Activated naive CD8-positive, alpha-beta T cell treated with anti-CD3 and anti-CD28 coated beads, Interleukin-2, amount 50 U/mL, for 16 hours (primary cell): ENCODE measurements at places on chromosomes 6 and 20.
A peak's percentile ranks its signal among the peaks of the same experiment; 100 is the strongest.

GRCh38 chr20:53061192-53062108 is 89.3 kb downstream of the TSHZ2 start:
- DNase-seq, result no peak

GRCh38 chr6:51930602-51931001 is 156.8 kb downstream of the PKHD1 start:
- no peak for DNase-seq

DNA sequence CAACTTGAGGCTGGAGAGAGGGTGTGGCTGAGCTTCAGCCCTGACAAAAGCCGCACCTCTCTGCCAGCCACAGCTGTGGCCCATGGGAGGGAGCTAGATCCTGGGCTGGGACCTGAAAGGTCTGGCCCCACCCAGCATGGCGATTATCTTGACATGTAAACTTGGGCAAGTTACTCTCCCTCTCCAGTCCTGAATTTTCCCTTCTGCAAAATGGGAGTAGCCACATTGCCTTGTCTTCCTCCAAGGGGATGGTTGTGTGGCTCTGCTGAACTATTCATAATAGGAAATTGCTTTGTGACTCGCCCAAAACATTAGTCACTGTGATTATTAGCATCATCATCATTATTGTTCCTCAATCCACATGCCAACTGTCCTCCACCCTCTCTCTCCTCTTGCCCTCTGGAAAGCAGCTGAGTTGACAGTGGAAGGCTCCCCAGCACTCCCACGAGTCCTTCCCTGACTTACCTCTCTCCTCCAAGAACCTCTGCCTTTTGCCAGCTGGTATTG is 23.0 kb upstream of the RBPJL start:
- DNase-seq, result no peak

DNA sequence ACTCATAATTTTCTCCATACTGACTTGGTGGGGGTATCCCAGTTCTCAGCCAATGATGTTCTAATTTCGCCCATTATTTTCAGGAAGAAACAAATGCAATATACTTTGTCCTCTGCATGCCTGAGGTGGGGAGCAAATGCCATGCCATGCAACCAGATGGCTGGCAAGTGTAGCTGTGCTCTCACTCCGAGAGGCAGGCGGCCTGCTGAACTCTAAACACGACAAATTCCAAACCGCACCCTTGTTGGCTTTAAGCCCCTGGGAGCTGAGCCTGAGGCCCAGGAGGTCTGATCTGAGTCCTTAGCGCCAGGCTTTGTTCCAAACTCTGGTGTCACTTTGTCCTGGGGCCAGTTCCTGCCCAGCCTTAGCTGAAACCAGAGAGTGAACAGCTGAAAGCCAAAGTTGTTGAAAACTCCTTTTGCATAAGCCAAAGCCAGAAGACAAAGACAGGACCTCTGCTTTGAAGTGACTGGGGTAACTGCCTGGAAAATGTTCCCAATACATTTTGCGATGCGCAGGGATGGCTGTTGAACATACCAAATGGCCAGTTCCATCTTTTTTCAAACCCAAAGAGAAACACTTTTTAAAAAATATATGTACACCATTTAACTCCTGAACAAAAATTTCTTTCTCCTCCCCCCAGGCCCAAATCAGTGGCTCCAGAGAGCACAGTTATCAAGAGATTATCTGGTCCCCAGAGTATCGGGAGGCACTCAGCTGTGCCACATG is 46.2 kb downstream of the TTI1 start:
- no peak for DNase-seq

GRCh38 chr20:47265984-47266383 is 90.5 kb downstream of the ZMYND8 start:
- no peak for DNase-seq

DNA sequence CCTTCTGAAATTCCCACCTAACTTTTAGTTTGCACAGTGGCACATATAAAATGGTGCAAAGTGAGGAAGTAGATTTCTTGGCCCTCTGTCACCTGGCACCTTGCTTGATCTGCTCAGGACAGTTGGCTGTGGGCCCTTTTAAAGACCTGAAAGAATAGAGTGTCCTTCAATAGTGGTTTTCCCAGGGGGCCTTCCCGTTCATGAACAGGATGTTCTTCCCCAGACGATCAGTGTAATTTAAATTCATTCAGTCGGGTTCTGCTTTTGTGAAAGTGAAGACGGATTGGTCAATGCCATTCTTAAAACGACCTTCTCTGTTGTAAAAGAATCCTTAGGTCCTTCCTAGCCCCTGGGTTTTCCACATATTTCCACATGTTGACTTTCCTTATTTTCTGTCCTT is 178.5 kb downstream of the SASH1 start:
- DNase-seq, result no peak

DNA sequence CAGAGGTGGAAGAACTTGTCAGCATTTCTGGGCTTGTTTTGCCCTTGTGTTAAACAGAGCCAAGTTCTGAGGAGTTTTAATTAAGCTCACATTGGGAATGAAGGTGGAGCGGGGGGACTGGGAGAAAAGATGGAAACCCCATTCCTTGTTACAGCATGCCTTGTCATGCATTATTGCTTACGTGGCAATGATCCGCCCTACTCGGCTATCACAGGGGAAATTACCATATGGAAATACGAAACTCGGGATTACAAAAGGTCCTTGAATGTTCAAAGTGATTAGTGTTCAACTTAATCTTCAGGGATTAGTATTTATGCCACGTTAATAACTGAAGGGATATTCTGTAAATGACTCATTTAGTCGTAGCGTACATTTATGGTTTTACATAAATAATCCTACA is 86.4 kb downstream of the MAP3K7 start:
- no peak for DNase-seq

DNA sequence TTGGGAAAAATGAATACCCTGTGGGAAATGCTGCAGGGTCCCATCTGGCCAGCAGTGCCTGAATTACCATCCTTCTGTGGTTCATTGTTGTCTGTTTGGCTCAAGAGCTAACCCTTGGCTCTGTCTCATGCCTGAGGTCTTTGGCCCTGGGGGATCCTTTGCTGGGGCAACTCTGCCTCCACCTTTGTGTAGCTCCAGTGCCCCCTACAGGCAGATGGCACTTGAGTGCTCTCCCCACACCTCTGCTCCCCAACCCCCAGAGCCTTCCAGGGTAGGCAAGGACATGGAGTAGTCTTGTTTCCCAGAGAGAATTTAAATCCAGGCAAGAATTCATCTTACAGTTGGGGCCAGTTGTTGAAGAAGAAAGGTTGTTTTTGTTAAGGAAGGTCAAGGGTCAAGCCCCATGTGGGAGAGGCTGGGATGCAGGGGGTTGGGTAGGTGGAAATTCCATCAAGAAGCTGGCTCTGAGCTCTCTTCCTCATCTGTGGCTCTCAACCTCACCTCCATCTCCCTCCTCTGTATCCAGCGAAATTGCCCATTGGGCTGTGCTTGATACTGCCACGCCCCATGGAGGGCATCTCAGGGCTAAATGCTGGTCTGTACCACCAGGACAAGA is 44.2 kb downstream of the ZNF831 start:
- peak; percentile 64 for DNase-seq

DNA sequence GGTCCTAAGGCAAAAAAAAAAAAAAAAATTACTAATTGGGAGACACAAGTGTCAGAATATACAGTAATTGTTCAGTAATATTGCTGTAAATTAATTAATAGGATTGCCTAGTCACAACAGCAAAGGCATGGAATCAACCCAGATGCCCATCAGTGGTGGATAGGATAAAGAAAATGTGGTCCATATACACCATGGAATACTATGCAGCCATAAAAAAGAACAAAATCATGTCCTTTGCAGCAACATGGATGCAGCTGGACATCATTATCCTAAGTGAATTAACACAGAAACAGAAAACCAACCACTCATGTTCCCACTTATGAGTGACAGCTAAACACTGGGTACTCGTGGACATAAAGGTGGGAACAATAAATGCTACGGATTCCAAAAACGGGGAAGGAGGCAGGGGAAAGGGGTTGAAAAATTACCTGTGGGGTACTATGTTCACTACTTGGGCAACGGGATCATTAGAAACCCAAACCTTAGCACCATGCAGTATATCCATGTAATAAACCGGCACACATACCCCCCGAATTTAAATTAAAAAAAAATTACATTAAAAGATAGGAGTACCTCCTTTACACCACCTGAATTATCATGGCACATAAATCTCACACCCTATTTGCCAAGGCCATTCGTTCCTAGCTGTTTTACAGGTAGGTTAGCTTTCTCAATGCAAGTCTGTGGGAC is 689 bp upstream of the PFDN4 start:
- DNase-seq, result no peak

DNA sequence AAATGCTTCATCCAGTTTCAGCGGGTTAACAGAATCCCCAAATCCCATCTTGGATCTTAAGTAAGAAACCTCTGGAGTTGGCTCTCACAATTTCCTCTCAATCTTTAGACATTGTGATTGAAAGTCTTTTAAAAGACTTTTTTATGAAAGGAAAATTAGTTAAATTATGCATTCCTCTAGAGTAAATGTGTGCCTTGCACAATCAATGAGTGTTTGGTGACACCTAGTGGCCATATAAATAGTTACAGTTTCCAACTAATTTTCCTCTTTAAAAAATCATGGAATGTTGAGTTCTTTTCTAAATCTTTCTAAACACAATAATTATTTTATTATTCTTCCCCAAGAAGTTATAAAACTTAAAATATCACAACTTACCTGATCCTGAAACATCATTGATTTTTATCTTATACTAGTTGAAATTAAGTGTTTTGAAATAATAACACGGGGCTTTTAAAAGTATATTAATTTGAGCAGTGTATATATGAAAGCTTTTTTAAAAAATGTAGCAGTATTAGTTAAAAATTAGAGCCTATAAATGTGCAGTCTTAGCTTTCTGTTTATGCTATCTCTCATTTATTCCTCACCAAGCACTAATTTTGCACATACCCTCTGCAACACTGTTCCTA is 66.4 kb downstream of the PKHD1 start:
- DNase-seq, result no peak

DNA sequence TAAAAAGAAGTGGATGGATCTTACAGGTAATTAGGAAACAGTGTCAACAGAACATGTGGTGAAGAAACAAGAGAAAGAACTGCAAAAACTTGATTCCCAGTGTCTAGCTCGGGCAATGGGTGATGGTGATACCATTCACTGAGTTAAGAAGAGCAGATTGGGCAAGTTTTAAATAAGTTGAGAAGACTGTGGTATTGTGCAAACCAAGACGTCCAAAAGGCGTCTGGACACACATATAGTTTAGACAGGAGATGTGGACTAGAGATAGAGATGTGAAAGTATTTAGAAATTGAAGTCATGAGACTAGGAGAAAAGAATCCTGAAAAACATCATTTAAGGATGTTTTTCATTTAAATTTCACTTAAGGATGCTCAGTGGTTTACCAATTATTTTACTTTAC is 53.9 kb downstream of the CDK19 start:
- DNase-seq, result no peak

- DNase-seq, result no peak
Observed at GRCh38 chr6:80962382-80962781, 790.1 kb downstream of the TENT5A start.
